GM12865 (cell line): ENCODE measurements at places on chromosomes 12 and 14.

GRCh38 chr12:56385873-56386272 is 23.2 kb upstream of the APOF start:
- DNase-seq = no peak

- no peak for DNase-seq
Measured at GRCh38 chr12:5165296-5165970, 121.8 kb downstream of the KCNA5 start.

GRCh38 chr14:62604524-62604923 is 440.7 kb downstream of the KCNH5 start:
- no peak for DNase-seq

DNA sequence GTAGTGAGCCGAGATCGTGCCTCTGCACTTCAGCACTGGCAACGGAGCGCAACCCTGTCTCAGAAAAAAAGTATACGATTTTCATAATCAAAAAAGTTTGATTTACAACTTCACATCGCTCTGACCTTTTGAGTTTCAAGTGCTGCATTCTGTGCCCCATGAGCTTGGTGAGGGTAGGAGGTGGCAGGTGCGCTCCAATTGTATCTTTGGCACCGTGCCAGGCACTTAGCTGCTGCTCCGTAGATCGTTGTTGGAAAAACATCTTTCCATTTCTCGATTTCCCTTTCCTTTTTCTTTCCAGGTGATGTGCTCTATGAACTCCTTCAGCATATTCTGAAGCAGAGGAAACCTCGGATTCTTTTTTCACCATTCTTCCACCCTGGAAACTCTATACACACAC is 203.7 kb downstream of the ETV6 start:
- DNase-seq = no peak

- DNase-seq = no peak
Measured at GRCh38 chr14:98578204-98578603, 693.8 kb downstream of the BCL11B start.

- peak; percentile 89 for DNase-seq
Measured at GRCh38 chr12:27824126-27824842, 44.2 kb upstream of the MANSC4 start.

GRCh38 chr12:74890237-74890599 is 319.4 kb downstream of the KCNC2 start:
- DNase-seq = peak; percentile 47

GRCh38 chr14:54594537-54594936 is 27.6 kb downstream of the SAMD4A start:
- no peak for DNase-seq

DNA sequence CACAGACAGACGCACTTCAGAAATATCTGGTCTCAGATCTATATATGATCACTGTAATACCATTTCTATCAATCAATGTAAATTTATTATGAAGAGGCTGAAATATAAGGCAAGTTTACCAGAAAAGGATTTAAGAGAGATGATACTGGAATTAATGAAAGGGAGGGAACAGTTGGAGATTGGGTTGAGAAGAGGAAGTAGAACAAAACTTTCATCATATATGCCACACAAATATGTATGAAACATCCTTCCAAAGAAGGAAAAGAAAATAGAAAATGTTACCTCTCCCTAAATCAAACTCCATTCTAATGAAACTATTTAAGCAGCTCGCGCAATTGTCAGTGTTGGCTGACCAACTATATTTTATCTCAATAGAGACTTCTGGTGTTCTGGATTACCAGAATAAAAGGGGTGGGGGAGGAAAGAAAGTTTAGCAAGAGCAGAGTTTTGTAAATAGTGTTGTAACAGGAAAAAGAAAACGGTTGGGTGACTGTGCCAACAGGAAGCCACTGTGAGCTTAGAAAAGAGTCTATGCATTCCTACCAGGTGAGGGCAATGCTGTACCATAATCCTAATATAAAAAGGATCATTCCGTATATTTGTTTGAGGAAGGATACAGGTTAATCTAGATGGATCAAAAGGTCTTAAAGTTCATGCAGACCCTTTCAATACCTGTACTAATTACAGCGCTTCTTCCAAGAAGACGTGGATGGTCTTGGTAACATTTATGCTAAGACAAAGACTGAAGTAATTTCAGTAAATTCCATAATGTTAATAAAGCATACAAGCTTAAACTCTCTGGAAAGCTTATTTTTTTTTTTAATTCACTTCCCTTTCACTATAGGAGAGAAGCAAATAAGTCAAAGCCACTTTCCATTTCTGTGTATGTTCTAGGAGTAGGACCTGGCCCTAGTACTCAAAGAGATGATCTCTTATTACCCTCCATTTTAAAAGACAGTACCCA is 14.5 kb upstream of the LLPH start:
- peak; percentile 17 for DNase-seq

- DNase-seq = no peak
Measured at GRCh38 chr12:11863478-11863906, 207.2 kb upstream of the BCL2L14 start.

- DNase-seq = peak; percentile 29
Measured at GRCh38 chr12:69415471-69416275, 54.5 kb upstream of the FRS2 start.

- DNase-seq = no peak
Measured at GRCh38 chr12:122282061-122282460, 15.8 kb upstream of the VPS33A start.

GRCh38 chr14:98935921-98936320 is 336.1 kb downstream of the BCL11B start:
- DNase-seq = no peak

DNA sequence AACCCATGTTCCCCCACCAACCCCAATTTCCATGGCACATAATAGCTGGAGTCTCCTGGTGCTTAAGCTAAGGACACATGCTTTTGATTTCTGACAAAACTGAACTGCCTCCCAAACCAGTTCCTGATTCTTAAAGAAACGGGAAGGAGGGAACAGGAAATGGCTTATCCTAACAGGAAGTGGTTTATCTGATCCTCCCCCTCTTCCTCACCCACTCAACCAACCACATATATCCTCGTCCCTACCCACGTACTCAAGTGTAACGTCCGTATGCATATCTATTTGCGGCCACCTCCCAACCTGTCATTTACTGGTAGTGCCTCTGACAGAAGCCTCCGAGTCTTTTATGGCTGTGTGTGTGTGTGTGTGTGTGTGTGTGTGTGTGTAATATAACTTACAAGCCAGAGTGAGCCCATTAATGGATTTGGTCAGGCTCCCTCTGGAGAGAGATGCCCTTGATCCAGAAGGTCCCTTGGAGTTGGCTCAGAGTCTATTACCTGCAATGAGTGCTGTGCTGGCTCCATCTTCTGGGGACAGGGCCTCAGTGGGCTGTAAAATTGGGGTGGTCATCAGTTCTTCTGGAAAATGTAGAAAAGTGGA is 7.7 kb downstream of the DAZAP2 start:
- peak; percentile 48 for DNase-seq

DNA sequence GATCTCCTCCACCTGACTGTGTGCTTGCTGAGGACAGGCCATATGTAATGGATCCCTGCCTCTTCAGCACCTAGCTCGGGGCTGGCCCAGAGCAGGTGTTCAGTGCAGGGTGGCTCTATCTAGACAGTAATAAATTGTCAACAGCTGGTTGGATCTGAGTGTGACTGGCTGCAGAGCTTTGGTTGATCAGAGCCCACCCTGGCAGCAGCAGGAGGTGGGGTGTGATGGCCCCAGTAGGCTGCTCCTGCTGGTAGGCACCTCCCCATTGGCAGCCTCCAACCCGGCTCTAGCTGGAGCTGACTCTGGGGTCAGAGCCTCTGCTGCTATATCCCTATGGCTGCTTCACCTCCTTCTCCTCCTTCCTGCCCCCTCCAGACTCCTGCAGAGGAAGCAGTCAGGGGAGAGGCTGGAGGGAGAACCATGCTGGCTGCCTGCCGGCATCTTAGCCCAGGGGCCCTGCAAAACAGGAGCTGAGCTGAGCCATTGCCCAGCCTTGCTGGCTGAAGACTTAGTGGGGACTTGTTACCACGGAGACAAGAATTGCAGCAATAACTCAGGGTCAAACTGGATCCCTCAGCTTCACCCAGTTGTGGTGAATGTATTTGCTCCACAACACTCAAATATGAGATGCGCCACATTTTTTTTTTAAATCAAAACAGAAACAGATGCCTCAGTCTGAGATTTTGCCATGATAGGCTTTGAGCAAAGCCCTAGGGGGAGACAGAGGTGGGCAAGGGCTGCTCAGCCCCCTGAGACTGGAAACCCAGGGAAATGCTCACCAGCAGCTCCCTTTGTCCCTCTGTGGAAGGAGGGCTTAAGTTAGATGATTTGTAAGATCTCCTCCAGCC is 22.2 kb downstream of the TMEM63C start:
- DNase-seq = no peak

DNA sequence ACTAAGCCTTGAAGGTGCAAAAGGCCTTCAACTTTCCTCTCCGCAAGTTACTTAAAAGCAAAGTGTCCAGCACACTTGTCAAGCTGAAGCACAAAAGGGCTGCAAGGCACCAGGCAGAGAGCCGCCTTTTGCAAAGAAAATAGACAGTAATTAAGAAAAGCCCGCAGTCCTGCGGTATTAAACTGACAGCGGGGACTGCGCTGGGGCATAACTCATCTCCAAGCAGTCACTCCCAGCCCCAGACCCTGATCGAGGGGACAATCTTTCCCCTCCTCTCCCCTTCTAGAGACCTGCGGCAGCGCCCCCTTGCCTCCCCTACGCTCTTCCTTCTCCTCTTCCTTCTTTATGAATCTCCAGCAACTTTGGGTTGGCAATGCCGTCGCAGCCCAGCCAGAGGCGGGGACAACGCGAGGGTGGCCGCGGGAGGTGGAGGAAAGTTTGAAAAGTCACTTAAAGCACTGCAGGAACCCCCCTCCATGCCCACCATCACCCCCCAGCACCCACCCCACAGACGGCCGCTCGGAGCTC is 200.9 kb upstream of the CAND1 start:
- no peak for DNase-seq

DNA sequence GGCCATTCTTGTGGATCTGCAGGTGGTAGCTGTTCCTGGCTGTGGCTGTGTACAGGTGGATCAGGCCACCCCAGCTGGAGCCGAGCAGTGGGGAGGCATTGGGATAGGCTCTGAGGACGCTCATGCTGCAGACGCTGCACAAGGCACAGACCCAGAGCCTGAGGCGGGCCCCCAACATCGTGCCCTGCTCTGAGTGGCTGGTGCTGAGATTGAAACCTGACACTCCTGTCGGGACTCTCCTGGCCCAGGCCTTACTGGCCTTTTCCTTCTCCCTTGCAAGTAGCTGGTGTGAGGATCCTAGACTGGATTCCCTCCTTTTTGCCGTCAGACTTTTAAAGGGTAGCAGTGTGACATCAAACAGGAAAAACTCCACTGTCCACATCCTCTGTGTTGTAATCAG is at the start of gene FGF23:
Gene FGF23, minus strand, starts transcription at position 308 of the 400 bp plus-strand sequence. Its CDS starts 130 bp downstream, at position 178.
- no peak for DNase-seq

DNA sequence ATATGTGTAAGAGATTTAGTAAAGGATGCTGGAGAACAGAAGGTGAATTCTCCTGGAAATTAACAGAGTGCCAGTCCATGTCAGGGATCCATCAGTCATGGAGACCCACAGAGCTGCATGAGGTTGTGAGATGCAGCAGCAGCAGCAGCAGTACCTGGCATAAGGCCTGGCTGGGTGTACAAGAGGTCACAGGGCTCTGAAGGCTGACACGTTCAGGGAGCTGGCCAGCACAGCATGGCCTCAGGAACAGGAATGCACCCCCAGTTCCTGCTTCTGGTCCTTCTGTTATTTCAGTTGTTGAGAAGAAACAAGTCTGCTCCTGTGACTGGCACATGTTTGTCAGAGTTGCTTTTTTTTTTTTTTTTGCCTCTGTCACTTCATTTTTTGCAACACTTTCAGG is 210.8 kb downstream of the CNTN1 start:
- DNase-seq = no peak

DNA sequence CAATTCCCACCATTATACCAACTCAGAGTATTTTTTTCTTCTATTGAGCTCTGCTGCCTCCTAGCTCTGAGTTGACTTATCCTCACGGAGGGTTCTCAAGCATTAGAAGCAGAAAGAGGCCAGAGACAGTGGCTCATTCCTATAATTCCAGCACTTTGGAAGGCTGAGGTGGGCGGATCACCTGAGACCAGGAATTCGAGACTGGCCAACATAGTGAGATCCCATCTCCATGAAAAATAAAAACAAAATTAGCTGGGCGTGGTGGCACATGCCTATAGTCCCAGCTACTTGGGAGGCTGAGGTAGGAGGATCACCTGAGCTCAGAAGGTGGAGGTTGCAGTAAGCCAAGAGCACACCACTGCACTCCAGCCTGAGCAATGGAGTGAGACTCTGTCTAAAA is 21.0 kb downstream of the HPD start:
- no peak for DNase-seq

GRCh38 chr12:73159954-73160353 is 887.8 kb downstream of the TRHDE start:
- DNase-seq = no peak

- DNase-seq = no peak
Measured at GRCh38 chr14:25622763-25623162, 572.8 kb upstream of the STXBP6 start.

DNA sequence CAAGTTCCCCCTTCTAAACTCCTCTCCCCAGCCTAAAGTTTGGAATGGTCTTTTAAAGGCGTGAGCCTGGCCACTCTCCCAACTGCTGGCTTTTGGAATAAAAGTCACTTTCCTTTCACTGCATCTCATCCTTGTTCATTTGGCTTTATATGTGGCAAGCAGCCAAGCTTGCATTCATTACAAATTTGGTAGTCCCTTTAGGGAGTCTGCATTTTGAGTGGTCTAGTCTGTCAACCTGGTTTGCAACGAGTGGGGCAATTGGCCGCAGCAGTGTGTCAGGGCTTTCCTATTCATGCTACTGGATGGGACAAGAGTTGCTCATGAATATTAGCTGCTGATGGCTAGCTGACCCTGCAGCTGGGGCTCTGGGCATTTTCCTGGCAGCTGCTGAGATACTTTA is 57.0 kb downstream of the CATSPERB start:
- no peak for DNase-seq

DNA sequence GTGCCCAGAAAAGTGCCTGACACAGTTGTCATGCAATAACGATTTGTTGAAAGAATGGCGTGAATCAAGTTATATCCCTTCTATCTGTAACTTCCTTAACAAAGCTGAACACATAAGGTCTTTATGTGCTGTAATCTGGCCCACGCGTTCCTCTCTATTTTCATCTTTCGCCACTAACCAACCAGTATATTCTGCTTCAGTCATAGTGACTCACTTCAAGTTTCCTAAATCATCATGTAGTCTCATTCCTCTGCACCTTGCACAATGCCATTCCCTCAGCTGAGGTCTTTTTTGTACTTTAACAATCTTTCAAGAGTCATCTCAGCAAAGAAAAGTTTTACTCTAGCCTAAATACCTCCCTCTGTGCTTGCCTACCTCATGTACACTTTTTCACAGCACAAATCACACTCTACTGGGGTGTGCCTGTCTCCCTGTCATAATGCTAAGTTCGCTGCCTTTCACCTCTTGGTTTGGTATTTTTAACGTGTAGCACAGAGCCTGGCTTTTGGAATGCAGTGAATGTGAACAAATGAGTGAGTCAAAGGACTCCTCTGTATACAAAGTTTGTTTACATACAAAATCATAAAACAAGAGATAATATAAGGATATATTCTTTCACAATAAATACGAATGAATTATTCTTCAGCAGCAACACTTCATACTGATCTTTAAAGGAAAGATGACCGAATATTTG is 2.9 kb upstream of the CMAS start:
- no peak for DNase-seq
